ENCODE measurements at places on chromosomes 5 and 9.

DNA sequence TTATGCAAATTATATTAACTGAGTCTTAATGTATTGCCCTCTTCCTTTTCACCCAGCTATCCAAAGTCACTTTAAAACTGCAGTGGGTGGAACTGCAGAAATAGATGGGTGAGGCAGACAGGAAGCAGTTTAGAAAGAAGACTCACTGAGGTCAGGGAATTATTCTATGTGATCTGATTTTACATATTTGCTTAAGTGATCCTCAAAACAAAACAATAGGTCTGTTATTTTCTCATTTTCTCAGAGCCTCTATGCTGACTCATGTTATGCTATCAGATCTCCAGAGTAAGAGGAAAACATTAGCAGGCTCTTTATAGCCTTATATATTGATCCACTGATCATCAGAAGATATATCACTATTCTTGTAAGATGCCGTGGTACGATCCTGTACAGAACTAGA lies 63.5 kb downstream of the MRPS27 start:
- DNase-seq = no peak

- no peak for DNase-seq
Measured at GRCh38 chr9:133982971-133983720, 9.0 kb downstream of the VAV2 start.

- no peak for DNase-seq
Measured at GRCh38 chr9:74293479-74293878, 203.7 kb upstream of the RORB start.

- no peak for DNase-seq
Measured at GRCh38 chr9:124037790-124038189, 26.2 kb downstream of the LHX2 start.

- no peak for DNase-seq
Measured at GRCh38 chr5:124461941-124462340, 284.5 kb downstream of the ZNF608 start.

DNA sequence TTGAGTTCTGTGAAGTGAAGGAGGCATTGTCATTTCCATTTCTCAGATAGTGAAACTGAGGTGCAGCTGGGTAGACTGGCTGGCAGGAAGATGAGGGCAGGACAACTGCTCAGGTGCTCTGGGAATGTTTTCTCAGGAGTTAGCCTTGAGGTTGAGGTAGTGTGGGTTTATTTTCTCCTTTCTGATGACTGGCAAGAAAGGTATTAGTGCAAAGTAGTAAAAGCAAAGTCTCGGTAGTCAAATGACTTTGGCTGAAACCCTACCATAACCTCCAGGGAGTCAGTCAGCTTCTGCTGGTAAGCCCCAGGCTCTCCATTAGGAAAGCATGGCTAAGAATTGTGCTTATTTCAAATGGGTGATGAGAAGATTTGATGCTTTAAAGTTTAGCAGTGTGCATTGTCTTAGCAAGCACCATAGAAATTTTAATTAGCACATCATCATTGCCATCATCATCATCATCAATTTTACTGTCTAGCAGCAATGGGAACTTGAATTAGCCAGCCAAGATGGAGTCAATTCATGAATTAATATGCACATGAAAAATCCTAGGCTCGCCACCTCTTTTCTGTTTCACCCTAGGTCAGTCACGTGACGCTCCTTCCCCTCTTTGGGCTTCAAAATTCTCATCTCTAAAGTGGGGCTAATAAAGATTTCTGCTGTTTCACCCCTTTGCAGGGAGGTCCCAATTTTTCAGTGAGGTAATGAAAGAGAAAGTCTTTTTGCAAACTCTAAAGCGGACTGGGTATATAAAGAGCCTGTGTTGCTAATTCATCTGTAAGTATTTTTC lies 10.7 kb upstream of the PAPPA start:
- DNase-seq = no peak

DNA sequence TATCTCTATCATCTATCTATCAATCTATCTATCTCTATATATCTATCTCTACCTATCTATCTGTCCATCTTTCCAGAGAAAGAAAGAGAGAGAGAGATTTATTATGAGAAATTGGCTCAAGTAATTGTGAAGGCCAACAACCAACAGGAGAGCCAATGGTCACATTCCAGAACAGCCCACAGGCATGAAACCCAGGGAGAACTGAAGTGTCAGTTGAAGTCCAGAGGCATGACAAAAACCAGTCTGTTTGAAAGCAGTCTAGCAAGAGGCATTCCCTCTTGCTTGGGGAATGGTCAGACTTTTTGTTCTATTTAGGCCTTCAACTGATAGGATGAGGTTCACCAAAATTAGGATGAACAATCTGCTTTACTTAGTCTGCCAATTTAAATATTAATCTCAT lies 87.6 kb upstream of the PLCXD3 start:
- DNase-seq = no peak

DNA sequence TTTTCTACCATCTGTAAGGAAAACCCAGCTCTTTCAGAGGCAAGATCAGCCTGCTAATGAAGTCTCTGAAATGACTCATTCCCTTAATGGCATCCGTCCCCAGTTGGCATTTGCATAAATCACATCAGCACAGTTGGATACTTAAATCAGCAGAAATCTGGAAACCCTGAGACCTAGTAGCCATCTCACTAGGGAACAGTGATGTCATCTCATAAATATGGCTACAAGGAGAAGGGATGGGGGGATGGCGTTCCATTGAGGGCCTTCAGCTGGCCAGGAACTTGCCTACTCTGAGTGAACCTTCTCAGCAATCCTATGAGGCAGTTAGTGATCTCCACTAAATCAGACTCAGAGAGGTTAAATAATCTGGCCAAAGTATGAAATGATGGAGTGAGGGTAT lies 81.8 kb downstream of the CMYA5 start:
- no peak for DNase-seq

GRCh38 chr9:79757881-79758669 lies 186.3 kb downstream of the TLE4 start:
- DNase-seq = no peak

- DNase-seq = no peak
Measured at GRCh38 chr5:76805821-76806505, 12.9 kb upstream of the F2RL1 start.

DNA sequence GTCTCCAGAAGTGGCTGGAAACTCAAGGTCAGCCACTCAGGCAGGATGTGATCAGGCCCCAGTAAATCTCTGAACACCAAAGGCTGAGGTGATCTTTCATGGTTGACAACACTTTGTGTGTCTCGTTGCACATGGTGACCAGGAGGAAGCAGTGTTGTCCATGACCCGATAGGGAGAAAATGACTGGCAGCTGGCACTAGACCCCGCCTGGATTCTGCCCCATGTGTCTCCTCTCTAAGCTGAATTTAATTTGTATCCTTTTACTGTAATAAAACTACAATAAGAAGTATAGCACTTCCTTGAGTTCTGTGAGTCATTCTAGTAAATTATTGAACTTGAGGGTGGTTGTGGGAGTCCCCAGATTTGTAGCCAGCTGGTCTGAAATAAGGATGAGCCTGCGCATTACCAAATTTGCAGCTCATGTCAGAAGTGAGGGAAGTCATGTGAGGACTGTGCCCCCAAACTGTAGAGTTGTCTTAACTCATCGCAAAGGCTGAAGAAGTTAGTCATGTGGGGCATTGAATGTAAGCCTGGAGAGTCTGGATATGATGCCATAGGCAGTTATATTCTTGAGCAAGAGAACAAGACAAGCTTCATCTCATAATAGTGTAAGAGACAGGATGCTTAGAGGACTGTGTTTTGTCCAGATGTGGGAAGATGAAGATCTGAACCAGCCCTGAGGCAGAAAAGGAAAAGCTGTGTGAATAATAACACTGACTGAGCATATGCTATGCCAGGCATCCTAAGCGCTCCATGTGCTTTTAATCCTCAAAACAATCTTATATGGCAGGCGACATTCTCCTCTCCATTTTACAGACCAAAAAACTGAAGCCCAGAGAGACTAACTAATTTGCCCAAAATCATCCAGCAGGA lies 55.9 kb downstream of the TMEM215 start:
- DNase-seq = no peak

DNA sequence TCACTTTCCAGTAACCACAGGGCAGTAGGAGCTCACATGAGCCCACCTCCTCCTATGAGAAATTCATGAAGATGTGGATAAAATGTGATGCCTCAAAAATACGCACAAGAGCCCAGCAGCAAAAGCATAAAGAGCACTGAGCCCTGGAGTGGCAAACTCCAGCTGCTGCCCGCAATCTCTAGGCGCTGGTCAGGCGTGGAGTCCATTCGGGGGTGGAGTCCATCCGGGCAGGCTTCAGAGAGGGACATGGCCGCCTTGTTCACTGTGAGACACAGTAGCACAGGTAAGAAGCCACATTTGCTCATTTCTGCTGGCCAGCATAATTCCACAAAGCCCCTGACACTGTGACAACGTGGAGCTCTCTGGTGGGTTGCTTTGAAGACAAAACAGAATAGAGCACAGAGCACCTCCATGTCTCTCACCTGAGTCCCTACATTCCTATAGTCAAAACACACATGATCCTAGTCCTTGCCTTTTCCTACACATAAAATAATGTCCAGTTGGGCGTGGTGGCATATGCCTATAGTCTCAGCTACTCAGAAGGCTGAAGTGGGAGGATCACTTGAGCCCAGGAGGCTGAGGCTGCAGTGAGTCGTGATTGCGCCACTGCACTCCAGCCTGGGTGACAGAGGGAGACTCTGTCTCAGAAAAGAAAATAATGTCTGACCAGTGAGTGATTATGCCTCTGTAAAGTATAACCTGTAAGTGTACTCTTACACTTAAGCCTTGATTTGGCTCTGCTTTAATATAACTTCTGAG lies 365.2 kb downstream of the GADD45G start:
- no peak for DNase-seq

GRCh38 chr9:98150721-98151120 lies 31.7 kb upstream of the TRIM14 start:
- no peak for DNase-seq

- no peak for DNase-seq
Measured at GRCh38 chr9:100066539-100066938, 32.3 kb downstream of the ERP44 start.

DNA sequence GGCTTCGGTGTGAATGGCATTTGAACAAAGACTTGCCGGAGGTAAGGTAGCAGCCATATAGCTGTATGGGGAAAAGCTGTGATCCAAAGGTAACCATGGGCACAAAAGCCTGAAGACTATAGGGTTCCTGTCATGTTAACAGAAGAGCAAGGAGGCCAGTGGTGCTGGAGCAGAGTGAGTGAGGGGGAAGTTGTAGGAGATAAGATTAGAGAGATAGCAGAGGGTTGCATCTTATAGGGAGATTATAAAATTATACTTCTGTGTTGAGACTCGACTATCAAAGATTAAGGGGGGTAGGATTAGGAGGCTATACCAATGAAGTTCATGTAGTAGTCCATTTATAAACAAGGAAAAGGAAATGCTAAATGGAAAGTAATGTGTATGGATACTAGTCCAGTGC lies 3.3 kb downstream of the NCBP1 start:
- DNase-seq = no peak

GRCh38 chr9:107707428-107707837 lies 217.9 kb upstream of the KLF4 start:
- DNase-seq = no peak

- DNase-seq = no peak
Measured at GRCh38 chr9:36864491-36865410, 169.3 kb downstream of the PAX5 start.

- DNase-seq = no peak
Measured at GRCh38 chr5:143896516-143896915, 84.6 kb downstream of the HMHB1 start.

DNA sequence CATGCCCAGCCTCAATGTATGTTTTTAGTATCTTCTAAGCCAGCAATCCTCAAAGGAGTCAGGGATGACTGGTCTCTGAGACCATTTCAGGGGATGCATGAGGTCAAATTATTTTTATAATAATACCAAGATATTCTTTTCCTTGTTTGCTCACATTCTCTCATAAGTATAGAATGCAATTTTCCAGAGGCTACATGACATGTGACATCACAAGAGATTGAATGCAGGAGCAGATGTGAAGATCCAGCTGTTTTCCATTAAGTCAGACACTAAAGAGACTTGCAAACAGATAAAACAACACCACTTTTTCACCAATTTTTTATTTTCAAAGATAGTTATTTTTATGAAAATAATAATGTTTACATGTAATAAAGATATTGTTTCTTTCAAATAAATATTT lies 22.0 kb upstream of the FREM1 start:
- no peak for DNase-seq

GRCh38 chr5:34653708-34654107 lies 2.4 kb upstream of the RAI14 start:
- no peak for DNase-seq

DNA sequence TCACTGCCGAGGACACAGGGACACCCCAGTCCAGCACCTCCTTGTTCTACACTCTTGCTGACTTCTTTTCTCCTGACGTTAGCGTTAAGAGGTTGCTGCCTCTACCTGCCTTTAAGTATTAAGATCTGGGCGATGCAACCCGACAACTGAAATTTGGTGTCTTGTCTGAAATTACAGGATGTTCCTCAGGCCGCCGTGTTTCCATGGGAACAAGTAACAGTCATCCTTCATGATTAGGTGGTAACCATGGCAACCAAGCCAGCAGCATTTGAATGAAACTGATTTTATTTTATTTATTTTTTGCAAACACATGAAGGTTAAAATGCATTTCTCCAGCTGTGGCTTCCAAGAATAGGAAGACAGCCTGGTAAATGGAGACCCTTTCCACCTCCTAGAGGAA lies 20.8 kb downstream of the DAB2IP start:
- DNase-seq = no peak

- DNase-seq = no peak
Measured at GRCh38 chr5:171344936-171345608, 36.0 kb downstream of the TLX3 start.

- DNase-seq = no peak
Measured at GRCh38 chr5:1548702-1549474, 25.1 kb upstream of the LPCAT1 start.

- no peak for DNase-seq
Measured at GRCh38 chr5:116441223-116441622, 133.4 kb downstream of the SEMA6A start.

DNA sequence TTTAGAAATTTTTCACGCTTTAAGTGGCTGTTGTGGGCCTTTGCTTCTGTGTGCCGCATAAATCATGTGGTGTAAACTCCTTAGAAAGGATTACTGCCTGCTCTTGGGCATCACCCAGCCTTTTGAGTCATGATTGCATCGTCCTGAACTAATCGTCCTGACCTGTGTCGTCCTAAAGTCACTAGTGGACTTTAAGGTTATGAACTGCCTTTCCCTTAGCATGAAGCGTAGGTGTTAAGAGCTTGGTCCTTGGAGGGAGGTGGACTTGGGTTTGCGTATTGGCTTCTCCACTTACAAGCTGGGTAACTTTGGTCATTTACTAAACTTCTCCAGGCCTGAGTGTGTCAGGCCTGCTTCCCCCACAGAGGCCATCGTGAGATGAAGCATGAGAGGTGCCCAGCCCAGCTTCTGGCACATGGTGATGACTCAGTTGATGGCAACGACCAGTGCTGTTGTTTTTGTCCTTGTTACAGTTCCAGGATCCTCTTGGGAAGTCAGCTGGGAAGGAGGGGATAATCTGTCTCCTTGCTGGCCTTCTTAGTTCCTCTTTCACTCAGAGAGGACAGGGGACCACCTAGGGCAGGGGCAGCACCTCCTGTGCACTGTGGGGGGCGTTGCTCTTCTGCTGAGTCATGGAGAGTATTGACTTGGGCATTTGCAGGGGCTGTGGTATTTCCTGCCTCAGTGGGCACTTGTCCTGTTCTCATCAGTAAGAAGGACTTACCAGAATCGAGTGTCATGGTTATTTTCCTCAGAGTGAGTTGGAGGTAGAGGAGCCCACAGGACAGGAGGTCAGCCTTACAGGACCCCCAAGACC lies 54.2 kb upstream of the NCS1 start:
- no peak for DNase-seq
